ENCODE measurements at places on chromosomes 7 and 10.

DNA sequence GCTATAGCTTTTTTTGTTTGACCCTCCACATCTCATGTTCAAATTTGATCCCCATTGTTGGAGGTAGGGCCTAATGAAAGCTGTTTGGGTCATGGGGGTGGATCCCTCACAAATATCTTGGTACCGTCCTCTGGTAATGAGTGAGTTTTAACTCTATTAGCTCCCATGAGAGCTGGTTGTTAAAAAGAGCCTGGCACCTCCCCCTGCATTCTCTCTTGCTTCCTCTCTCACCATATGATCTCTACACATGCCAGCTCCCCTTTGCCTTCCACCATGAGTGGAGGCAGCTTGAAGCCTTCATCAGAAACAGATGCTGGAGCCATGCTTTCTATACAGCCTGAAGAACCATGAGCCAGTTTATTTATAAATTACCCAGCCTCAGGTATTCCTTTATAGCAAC lies 43.0 kb upstream of the IMMP2L start:
- DNase-seq: no peak

- DNase-seq: no peak
These were observed 282.4 kb downstream of the TNS3 start for GRCh38 chr7:47299496-47299895.

DNA sequence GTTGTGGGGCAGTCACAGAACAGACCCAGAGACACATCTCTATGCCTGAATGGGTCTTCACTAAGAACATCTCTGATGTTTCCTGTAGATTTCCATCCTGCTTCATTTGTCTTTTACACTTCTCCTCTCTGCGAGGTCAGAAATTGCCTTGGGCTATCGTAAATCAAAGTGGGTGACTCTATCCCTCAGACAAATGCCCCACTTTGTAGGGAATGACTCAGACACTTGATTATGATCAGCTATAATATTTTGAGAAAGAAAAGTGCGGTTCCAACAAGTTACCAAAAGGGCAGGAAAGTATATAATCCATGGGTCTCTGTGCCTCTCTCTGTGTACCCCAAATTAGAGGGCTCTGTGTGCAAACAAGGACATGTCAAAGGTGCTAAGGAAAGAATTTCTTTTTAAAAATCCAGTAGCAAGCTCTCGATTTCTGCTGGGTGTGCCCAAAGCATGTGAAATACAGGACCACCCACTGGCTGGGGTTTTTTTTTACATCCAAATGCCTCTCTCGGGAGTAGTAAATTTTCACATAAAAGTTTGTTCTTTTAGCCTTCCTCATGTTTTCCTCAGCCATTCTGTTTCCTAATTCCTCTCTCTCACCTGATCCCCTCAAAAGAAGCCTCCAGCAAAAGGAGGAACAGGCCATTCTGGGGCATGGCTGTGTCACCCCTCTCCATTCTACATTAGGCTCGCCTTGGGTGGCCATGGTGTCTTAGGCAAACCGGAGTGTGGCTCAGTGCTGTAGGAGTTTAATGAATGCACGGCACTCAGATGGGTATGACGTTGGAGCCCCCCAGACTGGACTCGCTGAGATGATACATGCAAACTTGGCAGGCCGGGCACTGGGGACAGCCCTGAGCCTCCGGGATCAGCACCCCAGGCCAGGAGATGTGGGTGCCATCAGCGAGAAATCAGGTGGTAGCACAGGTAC lies 6.3 kb upstream of the OPN4 start:
- DNase-seq: no peak

DNA sequence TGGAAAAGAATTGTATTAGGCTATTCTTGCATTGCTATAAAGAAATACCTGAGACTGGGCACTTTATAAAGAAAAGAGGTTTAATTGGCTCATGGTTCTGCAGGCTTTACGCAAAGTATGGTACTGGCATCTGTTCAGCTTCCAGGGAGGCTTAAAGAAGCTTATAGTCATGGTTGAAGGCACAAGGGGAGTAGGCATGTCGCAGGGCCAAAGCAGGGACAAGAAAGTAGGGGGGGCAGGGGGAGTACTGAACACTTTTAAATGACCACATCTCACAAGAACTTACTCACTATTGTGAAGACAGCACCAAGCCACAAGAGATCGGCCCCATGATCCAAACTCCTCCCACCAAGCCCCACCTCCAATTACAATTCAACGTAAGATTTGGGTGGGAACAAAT lies 152.5 kb upstream of the PHF14 start:
- DNase-seq: no peak

DNA sequence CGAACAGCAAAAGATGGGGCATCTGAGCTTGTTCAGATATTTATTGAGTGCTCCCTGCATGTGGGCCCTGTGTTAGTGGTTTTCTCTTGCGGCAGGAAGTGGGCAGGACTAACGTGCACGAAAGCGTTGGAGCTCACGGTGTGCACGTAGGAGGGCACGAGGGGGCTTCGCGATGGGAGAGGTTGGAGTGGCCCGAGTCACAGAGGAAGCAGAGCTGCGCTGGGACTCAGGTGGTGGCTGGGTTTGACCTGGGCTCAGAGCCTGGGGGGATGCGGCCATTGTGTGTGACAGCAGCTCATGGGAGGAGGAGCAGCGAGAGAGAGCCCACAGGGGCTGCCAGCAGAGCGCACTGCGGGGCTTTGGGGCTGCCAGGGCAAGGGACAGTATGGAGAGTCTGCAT lies 7.7 kb downstream of the ZSCAN25 start:
- DNase-seq: peak; percentile 34

GRCh38 chr10:125213541-125214282 lies 53.3 kb upstream of the CTBP2 start:
- no peak for DNase-seq

- DNase-seq: no peak
These were observed 70.1 kb downstream of the MCU start for GRCh38 chr10:72762042-72762441.

- no peak for DNase-seq
These were observed 157.2 kb upstream of the CELF2 start for GRCh38 chr10:10860455-10860976.

GRCh38 chr10:118730756-118731456 lies 23.9 kb downstream of the CACUL1 start:
- DNase-seq: no peak

GRCh38 chr7:34109936-34110780 lies 204.8 kb downstream of the BMPER start:
- no peak for DNase-seq

- DNase-seq: no peak
These were observed 176.3 kb downstream of the RPS24 start for GRCh38 chr10:78209970-78210369.

GRCh38 chr10:128035557-128035973 lies 90.7 kb downstream of the MKI67 start:
- DNase-seq: peak; percentile 28

- no peak for DNase-seq
These were observed 196.4 kb downstream of the ANKRD7 start for GRCh38 chr7:118420888-118421287.

- no peak for DNase-seq
These were observed 137.6 kb upstream of the VWC2 start for GRCh38 chr7:49635800-49636199.

GRCh38 chr7:157009778-157010587 lies 480 bp downstream of the MNX1 start:
- no peak for DNase-seq

GRCh38 chr10:96835899-96836298 lies 3.8 kb downstream of the LCOR start:
- DNase-seq: no peak

Data from stimulated activated CD8-positive, alpha-beta memory T cell treated with anti-CD3 and anti-CD28 coated beads, Interleukin-4, amount 100 ng/mL, for 1 hour (primary cell).